ENCODE measurements at places on chromosomes 11 and 22. TPM values are rescaled to one million over a fixed set of nuclear protein-coding genes. Genes with fewer than 3 reads are reported as not detected.

CRYAB gene
- 8,606 TPM for total RNA-seq

SPTBN2 gene
- 1.7 TPM for total RNA-seq

NRGN gene
- 6.4 TPM for total RNA-seq

OR5A1 gene
- total RNA-seq, result not detected

OR51B5 gene
- not detected for total RNA-seq

OR8A1 gene
- total RNA-seq, result not detected

PRG3 gene
- total RNA-seq, result not detected

DNAJB13 gene
- total RNA-seq, result not detected

C22orf31 gene
- not detected for total RNA-seq

SMCO4 gene
- total RNA-seq, result 40.0 TPM

FOLH1 gene
- 0.59 TPM for total RNA-seq

PANX3 gene
- not detected for total RNA-seq

HBG2 gene
- 0.94 TPM for total RNA-seq

C11orf21 gene
- 23.2 TPM for total RNA-seq

LARGE2 gene
- total RNA-seq, result not detected

SNX32 gene
- total RNA-seq, result 0.54 TPM

RAG2 gene
- total RNA-seq, result not detected

MS4A6E gene
- not detected for total RNA-seq

CHST1 gene
- 2.6 TPM for total RNA-seq

LRRC74B gene
- not detected for total RNA-seq

C11orf16 gene
- total RNA-seq, result not detected

HDHD5 gene
- 39.6 TPM for total RNA-seq

SCGB1C1 gene
- not detected for total RNA-seq
